Stimulated activated CD4-positive, alpha-beta T cell treated with anti-CD3 and anti-CD28 coated beads, Interleukin-4, amount 100 ng/mL, for 4 hours (primary cell): ENCODE measurements at places on chromosomes 12 and 14.

GRCh38 chr12:84910549-84911241 lies 1.9 kb downstream of the SLC6A15 start:
- DNase-seq = no peak

DNA sequence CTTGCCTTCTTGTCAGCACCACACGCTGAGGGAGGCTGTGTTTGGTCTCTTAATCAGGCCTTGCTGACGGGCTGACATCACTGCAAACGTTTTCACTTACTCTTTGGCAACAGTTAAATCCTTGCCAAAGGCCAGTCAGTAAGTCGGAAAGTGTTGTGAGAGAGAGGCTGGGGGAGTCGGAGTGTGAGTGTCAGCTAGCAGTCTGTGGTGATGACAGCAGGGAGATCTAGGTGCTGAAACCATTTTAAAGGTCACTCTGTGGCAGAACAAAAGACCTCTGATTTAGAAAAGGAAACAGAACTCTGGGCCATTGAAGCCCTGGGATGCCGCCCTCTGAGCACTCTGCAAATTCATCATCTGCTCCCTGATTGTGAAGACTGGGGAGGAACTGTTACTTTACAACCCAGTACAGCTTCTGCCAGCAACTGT lies 143.5 kb downstream of the PAX9 start:
- DNase-seq = no peak

GRCh38 chr14:35352274-35353233 lies 52.0 kb downstream of the NFKBIA start:
- DNase-seq = no peak

DNA sequence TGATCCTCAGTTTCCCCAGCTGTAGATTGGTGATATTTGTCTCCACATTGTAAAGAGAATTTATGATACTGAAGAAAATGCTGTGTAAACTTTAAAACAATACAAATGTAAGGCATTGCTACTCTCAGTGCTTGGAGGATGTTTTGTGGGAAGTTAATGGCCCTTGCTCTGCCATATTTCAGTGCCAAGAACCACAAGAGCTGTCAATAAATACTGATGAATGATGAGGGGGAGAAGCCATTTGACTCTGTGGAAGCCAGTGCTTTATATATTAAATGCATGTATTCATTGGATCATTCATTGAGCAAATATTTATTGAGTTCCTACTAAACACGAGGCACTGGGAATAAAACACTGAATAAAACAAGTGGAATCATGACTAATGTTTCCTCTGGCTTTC lies 30.8 kb downstream of the CACNA1C start:
- no peak for DNase-seq

DNA sequence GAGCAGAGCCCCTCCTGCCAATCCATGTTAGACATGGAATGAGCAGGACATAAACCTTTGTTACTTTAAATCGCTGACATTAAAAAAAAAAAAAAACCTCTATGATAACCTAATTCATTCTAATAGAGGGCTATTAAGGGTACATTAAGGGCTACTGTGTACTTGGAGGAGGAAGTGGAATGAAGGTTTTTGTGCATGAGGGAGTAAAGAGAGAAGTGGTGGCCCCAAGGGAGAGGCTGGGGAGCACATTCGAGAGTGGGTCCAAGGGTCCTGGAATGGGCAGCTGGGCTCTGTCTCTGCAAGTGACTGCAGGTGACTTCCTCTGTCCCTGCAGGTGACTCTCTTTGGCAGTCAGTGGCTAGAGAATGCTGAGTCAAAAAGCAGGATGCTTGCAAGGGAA lies 32.1 kb upstream of the PTGDR start:
- no peak for DNase-seq

- no peak for DNase-seq
Observed at GRCh38 chr12:75476071-75476470, 4.5 kb upstream of the GLIPR1 start.

DNA sequence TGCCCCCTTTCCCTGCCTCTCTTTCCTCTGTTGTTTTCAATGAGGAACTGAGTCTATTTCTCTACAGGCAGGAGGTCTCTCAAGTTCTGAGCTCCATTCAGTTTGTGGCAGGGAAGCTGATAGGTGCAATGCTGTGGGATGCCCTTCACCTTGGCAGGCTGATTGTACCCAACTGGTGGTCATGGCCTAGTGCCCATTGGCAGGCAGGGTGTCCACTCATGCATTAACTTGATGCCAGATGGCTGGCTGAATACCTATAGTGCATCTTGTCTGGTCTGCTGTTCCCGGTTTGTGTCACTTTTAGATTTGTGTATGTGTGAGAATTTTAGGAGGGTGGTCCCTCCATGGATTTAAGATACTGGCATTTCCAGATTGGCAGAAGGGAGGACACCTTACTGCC lies 20.0 kb upstream of the ITGA5 start:
- DNase-seq = no peak

- no peak for DNase-seq
Observed at GRCh38 chr12:26520109-26520508, 312.9 kb downstream of the ITPR2 start.

DNA sequence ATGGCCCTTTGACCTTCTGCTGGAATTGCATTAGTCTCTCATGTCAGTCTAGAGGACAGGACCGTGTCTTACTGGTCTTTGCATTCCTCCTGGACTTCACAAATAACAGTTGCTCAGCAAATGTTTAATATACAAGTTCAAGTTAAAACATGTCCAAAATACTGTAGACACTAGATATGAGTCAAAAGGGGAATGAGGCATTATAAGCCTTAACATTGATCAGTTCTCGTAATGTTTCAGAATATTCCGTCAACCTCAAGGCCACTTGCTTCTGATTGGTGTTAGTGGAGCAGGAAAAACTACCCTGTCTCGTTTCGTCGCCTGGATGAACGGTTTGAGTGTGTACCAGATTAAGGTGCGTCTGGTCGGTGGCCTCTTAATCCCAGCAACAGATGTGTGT lies 59.9 kb downstream of the HSP90AA1 start:
- no peak for DNase-seq

DNA sequence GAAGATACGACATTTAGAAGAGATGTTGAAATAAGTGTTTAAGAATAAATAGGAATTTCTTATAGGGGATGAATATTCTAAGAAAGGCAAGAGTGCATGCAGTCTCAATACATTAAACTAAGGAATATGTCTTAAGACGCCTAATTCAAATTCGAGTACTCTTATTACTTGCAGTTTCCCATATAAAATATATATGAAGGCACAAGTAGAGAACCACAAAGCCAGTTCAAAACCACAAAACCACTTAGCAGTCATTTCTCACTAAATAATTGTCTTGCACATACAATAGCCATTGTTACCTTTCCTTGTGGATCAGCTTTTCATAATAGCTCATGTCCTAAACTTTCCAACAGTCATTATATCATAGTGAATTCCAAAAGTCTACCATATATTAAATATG lies 91.0 kb upstream of the MON2 start:
- DNase-seq = no peak

- DNase-seq = no peak
Observed at GRCh38 chr12:79938843-79939242, 3.9 kb upstream of the PPP1R12A start.

DNA sequence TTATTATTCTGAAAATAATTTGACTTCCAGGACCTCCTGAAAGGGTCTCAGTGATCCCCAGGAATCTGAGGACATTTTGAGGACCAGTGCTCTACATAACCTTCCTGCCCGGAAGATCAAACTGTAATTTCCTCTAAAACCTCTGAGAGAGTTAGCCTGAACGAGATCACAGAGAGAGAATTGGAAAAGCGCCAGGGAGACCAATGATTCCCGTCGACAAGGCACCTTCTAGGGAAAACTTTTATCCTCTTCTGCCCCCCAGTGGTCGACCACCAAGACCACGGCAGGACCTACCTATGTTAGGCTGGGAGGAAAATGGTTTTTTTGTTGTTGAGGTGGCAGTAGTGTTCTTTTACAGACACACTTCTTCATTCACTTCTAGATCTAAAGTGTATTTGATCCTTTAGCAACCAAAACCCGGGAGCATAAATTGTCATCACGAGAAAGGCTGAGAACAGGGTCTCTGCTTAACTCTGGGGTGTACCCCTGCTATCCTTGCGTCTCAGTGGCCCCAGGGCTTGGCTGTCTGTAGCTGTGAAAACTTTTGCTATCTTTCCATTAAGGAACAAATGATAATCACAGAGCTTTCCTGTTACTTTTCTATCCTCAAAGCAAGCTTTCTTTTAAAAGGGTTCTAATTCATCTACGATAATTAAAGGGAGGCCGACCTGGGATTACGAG lies 62.9 kb upstream of the NID2 start:
- DNase-seq = peak; percentile 26
